Activated T-cell treated with anti-CD3 and anti-CD28 coated beads, Interleukin-2, amount 50 U/mL, for 72 hours (primary cell): ENCODE measurements at places on chromosomes 11 and 22.
A peak's percentile ranks its signal among the peaks of the same experiment; 100 is the strongest.

GRCh38 chr11:110249066-110249465, 47.3 kb downstream of the RDX start:
- peaks cover 13% of the 10 kb centered on the region for H3K4me1 ChIP-seq
- DNase-seq, result no peak
- H3K4me3 ChIP-seq, result no peak overlapping the region
- peaks cover 26% of the 10 kb centered on the region for H3K36me3 ChIP-seq

- H3K4me1 ChIP-seq, result no peaks in the 10 kb centered on the region
- no peak overlapping the region for H3K4me3 ChIP-seq
- no peak overlapping the region for H3K27ac ChIP-seq
- DNase-seq, result no peak
Observed at GRCh38 chr22:35812600-35812999, 94.9 kb downstream of the APOL5 start.

- no peak overlapping the region for H3K4me3 ChIP-seq
- no peak overlapping the region for H3K27ac ChIP-seq
- DNase-seq, result no peak
- H3K4me1 ChIP-seq, result no peaks in the 10 kb centered on the region
Observed at GRCh38 chr11:11807811-11808782, 33.7 kb upstream of the USP47 start.

- no peaks in the 10 kb centered on the region for H3K36me3 ChIP-seq
- H3K4me1 ChIP-seq, result no peaks in the 10 kb centered on the region
- H3K27ac ChIP-seq, result no peak overlapping the region
- H3K4me3 ChIP-seq, result no peak overlapping the region
- no peaks in the 10 kb centered on the region for H3K27me3 ChIP-seq
Observed at GRCh38 chr11:84381666-84382065, 1095.5 kb upstream of the CCDC90B start.

DNA sequence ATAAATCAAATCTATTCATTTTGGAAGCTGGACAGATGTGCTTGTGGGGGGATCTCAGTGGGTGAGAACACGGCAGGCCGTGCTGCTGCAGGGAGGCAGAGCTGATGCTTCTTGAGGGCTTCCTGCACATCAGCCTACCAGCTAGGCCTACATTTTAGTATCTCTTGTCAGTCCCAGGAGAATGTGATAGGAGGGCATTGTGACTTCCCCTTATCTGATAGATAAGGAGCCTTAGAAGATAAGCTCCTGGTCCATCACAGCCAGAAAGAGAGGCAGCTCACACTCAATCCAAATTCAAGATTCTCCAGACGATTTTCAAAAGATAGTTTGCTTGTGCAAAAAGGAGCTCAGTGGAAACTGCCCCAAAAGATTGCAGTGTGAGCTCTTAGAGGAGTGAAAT, 89.0 kb downstream of the SHANK2 start:
- H3K27me3 ChIP-seq, result peaks cover 10% of the 10 kb centered on the region
- H3K27ac ChIP-seq, result no peak overlapping the region
- H3K4me3 ChIP-seq, result no peak overlapping the region
- no peaks in the 10 kb centered on the region for H3K36me3 ChIP-seq
- DNase-seq, result no peak

GRCh38 chr11:80929031-80929805, 1488.4 kb upstream of the TENM4 start:
- H3K27ac ChIP-seq, result no peak overlapping the region
- no peaks in the 10 kb centered on the region for H3K4me1 ChIP-seq
- no peaks in the 10 kb centered on the region for H3K36me3 ChIP-seq
- no peaks in the 10 kb centered on the region for H3K27me3 ChIP-seq
- DNase-seq, result no peak

- no peak for DNase-seq
- no peaks in the 10 kb centered on the region for H3K36me3 ChIP-seq
- no peaks in the 10 kb centered on the region for H3K4me1 ChIP-seq
Observed at GRCh38 chr11:29996016-29996415, 20.8 kb downstream of the KCNA4 start.

- no peak overlapping the region for H3K27ac ChIP-seq
- H3K27me3 ChIP-seq, result peaks cover 42% of the 10 kb centered on the region
- no peak overlapping the region for H3K4me3 ChIP-seq
- no peak for DNase-seq
Observed at GRCh38 chr11:8259306-8259959, 4.2 kb downstream of the LMO1 start.

DNA sequence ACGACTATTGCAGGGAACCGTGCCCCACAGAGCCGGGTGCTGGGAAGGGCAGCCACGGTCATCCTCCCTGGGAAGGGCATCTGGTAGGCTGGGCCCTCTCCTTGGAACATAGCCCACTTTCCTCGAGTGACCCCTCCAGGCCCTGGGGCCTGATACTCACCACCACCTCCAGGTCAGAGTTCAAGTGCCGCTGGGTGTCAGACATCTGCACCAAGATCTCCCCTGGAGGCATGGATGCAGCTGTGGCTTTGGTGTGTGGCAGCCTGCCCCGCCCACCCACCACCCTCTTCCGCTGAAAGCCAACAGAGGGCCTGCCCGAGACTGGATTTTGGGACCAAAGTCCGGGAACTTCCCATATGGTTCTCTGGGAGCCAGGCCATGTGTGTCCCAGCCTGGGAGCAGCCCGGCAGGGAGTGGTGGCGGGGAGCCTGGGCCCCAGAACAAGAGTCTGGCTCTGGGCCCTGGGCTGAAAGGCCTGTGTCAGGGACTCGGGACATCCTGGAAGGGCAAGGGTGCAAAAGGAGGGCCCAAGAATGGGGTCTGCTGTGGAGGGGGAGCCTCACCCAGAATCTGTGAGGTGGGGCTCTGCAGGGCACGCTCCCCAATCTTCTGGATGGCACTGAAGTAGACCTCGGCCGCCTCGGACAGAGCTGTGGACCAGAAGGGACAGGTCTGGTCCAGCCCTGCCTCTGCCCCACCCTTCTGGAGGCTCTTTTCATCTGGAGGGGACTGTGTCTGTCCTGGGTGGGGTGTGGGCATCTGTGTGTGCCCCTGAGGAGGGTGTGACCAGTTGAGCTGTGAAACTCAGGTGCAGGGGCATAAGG, 2.6 kb downstream of the BAIAP2L2 start:
- H3K36me3 ChIP-seq, result no peaks in the 10 kb centered on the region
- H3K27me3 ChIP-seq, result no peaks in the 10 kb centered on the region
- H3K4me1 ChIP-seq, result peaks cover 5% of the 10 kb centered on the region

DNA sequence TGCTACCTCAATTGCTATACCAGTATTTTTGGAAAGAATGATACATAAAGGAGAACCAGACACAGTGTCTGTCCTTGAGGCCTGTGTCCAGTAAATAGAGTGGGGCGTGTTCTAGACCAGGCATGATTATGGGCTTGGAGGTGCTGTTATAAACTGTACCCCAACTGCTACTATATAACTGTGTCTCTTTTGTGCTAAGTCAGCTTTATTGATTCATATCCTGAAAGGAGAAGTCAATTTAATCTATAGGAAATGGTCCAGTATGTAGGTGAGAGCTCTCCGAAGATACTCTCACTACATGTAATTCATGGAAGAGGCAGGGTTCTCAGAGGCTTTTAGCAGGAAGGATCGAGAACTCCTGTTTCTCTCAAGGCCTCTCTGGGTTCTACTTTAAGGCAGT, 334.3 kb downstream of the TMEM135 start:
- H3K36me3 ChIP-seq, result no peaks in the 10 kb centered on the region
- no peak overlapping the region for H3K27ac ChIP-seq
- peaks cover 22% of the 10 kb centered on the region for H3K27me3 ChIP-seq
- no peaks in the 10 kb centered on the region for H3K4me1 ChIP-seq
- DNase-seq, result no peak

GRCh38 chr11:35390737-35391682, 28.3 kb downstream of the SLC1A2 start:
- peaks cover 2% of the 10 kb centered on the region for H3K36me3 ChIP-seq
- H3K27ac ChIP-seq, result peak overlapping the region; percentile 91
- DNase-seq, result peak; percentile 60

GRCh38 chr11:57306940-57307565, 17.7 kb downstream of the TNKS1BP1 start:
- no peaks in the 10 kb centered on the region for H3K27me3 ChIP-seq
- no peaks in the 10 kb centered on the region for H3K36me3 ChIP-seq
- DNase-seq, result no peak
- no peak overlapping the region for H3K4me3 ChIP-seq
- peaks cover 12% of the 10 kb centered on the region for H3K4me1 ChIP-seq

DNA sequence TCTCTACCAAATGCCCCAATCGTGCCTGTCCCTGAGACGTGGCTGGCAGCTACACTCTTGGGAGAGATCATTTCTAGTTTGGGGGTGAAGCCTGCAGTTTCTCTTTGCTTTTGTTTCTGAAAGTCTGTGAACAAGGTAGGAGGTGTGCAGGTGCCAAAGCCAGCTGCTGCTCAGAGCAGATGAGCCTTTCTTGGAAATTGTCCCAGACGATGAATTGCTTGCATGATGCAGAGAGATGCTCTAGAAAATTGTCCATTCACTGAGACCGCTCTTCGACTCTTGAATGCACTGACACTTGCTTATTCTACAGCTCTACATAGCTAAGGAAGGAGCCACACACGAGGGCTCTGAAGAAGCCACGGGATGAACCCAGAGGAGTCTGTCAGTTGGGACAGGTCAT, 225.6 kb upstream of the E2F8 start:
- no peaks in the 10 kb centered on the region for H3K4me1 ChIP-seq
- H3K4me3 ChIP-seq, result no peak overlapping the region
- no peak overlapping the region for H3K27ac ChIP-seq
- H3K27me3 ChIP-seq, result peaks cover 7% of the 10 kb centered on the region
- no peak for DNase-seq
- no peaks in the 10 kb centered on the region for H3K36me3 ChIP-seq

DNA sequence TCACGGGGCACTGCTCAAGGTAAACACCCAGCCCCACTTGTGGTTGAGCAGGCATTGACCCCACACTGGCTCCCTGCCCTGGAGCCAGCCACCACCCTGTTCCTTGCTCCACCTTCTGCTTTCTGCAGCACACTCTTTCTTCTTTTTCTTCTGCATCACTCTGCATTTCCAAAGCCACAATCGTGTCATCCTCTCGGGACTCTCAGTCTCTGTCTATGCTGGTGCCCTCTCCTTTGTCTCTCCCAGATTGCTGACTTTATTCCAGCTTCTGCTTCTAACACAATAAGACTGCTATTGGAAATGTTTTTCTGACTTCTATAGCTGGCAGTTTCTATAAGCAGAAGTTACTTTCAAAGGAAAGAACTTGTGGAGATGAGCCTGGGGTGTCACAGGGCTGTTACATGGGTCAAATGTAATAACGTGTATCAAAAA, 14.4 kb downstream of the GRAP2 start:
- no peaks in the 10 kb centered on the region for H3K27me3 ChIP-seq
- no peaks in the 10 kb centered on the region for H3K36me3 ChIP-seq
- peak overlapping the region; percentile 90 for H3K27ac ChIP-seq
- peak overlapping the region; percentile 80 for H3K4me3 ChIP-seq
